ENCODE measurements at places on chromosomes 12 and 14. TPM values are rescaled to one million over a fixed set of nuclear protein-coding genes. Genes with fewer than 3 reads are reported as not detected.

Gene LRTM2
- total RNA-seq = 0.20 TPM

Gene PLEKHG7
- total RNA-seq = not detected

Gene DACT1
- total RNA-seq = 24.3 TPM

Gene A2M
- 150 TPM for total RNA-seq

Gene FIGNL2
- total RNA-seq = 0.69 TPM

Gene FOXN4
- 0.10 TPM for total RNA-seq

All from skin of body (tissue), 3 donors.